ENCODE measurements at places on chromosomes 6 and 20. TPM values are rescaled to one million over a fixed set of nuclear protein-coding genes. Genes with fewer than 3 reads are reported as not detected.

The PRPH2 gene
- total RNA-seq: 2.0 TPM

The PTGIS gene
- total RNA-seq: 1.9 TPM

The EYA2 gene
- total RNA-seq: not detected

The TBX18 gene
- total RNA-seq: 0.68 TPM

The PPP1R14C gene
- not detected for total RNA-seq

The FAM50B gene
- total RNA-seq: 8.6 TPM

The MEI4 gene
- total RNA-seq: not detected

The LY6G5C gene
- 3.6 TPM for total RNA-seq

The EPM2A gene
- total RNA-seq: 6.9 TPM

The RAET1L gene
- total RNA-seq: not detected

The E2F3 gene
- total RNA-seq: 9.7 TPM
